ENCODE measurements at places on chromosomes 7 and 10.

DNA sequence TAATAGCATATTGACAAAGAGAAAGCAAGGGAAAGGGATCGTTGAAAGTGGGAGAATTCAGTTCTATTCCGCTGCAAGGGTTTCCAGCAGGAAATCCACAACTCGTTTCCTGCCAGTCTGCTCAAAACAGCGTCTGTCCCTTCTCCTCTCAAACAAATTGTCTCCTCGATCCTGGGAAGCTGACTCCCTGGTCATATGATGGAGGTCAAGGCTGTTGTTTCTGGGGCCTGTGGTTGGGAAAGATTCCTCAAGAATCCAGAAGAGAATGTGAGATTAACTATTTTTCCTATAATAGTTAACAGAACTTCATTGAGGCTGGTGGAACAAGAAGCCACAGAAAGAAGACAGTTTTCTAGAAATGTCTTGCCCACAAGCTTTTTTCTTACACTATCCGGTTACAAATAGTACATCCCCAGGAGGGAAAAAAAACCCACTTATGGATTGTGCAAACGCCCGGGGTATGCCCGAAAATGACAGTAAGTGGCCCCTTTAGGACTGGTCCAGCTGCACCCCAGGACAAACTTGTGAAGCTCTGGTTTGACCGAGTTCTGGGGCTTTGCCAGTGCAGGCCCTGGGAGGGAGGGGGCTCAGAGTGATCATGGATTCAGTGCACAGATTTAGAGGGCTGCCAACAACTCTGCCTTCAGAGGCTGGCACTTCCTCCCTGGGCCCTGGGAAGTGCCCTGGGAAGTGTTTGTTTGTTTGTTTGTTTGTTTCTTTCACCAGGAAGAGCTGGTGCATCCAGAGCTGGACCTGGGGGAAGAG is 49.4 kb upstream of the CTBP2 start:
- no peak for DNase-seq

DNA sequence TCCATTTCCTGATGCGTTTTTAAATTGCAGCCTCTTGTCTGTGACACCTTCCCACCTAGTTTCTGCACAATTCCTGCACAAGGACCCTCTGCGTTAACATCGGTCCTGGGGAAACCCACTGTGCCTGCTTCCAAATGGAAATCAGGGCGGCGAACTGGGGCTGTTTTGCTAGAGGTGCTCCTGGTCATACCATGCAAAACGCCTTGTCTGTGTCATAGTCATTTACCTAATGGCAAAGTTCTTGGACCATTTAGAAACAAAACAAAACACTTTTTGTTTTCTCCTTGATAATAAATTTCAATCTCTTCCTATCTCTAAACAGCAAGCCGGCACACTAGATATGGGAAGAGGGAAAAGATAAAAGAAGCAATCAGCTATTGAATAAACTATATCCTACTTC is 206.9 kb upstream of the KLF14 start:
- peak; percentile 54 for DNase-seq

DNA sequence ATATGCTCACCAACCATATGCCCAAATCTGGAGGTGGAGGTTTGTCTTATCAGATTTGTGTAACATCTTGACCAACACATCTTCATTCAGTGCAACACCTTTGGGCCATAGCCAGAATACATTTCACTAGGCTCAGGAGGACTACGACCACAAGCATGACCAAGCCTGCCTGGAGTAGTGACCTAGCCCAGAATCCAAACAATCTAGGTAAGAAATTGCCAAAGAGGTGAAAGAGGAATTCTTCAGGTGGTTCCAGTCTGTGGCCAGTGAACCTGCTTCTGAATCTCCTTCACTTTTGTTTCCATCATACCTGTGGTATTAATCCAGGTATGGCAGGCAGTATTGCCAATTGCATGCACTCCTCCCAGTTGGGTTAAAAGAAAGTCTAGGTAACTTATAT is 112.8 kb upstream of the RAB18 start:
- no peak for DNase-seq

- no peak for DNase-seq
These were observed 131.1 kb downstream of the PDE1C start for GRCh38 chr7:31939076-31939475.

- DNase-seq: no peak
These were observed 54.7 kb upstream of the FIGNL1 start for GRCh38 chr7:50504646-50505546.

DNA sequence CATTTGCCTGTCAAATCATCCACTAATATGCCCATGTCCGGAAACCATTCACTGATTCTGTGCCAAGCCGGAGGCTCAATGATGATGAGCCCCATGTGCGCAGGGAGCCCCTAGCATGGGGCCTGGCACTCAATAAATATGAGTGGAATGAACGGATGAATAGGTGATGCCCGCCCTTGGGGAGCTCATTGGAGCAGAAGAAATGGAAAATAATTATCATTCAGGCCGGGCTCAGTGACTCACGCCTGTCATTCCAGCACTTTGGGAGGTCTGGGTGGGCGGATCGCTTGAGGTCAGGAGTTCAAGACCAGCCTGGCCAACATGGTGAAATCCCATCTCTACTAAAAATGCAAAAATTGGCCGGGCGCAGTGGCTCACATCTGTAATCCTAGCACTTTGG is 11.0 kb downstream of the RHBDD2 start:
- no peak for DNase-seq

- DNase-seq: no peak
These were observed 261.8 kb upstream of the SHH start for GRCh38 chr7:156074084-156074483.

Data from BE2C (cell line).